ENCODE measurements at places on chromosomes 7 and 10. TPM values are rescaled to one million over a fixed set of nuclear protein-coding genes. Genes with fewer than 3 reads are reported as not detected.

DNA sequence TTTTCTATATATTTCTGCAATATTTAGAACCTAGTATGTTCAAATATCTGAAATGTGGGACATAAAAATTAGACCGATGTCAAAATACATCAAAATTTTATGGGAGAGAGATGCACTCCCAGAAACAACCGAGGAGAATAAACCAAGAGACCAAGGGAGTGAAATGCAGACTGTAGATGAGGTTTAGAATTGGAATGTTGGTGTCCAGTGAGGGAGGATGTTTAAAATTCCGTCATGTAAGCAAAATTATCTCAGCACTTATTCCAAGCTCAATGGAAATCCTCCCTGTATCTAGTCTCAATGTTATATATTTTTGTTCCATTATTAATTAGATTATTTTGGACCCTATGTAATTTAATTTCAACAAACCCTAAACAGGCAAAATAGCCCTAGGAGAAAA lies 61.9 kb upstream of the MAGI2 start:
- H3K36me3 ChIP-seq, result no peaks in the 10 kb centered on the region
- no peaks in the 10 kb centered on the region for H3K4me1 ChIP-seq
- no peak overlapping the region for H3K4me3 ChIP-seq
- H3K27ac ChIP-seq, result no peak overlapping the region

DNA sequence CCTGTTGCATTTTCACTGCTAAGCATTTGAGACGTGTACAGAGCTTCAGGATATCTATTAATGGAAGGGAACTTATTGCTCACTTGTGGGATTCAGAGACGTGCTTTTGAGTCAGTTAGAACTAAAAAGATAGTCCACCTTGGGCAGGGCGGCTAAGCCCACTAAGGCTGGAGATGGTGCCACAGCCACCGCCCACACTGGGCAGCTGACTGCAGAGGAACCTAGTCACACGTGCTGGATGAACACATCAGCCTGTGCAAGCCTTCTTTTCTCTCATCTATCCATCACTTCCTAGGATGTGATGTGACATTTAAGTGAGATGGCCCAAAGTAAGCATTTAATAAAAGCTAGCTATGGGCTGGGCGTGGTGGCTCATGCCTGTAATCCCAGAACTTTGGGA lies 78.0 kb downstream of the PTPRE start:
- no peak overlapping the region for H3K27ac ChIP-seq
- no peaks in the 10 kb centered on the region for H3K4me1 ChIP-seq
- H3K27me3 ChIP-seq, result no peaks in the 10 kb centered on the region
- H3K4me3 ChIP-seq, result no peak overlapping the region

Gene ITIH5
- 2.3 TPM for total RNA-seq

Gene PDE1C
- total RNA-seq, result 1.0 TPM

DNA sequence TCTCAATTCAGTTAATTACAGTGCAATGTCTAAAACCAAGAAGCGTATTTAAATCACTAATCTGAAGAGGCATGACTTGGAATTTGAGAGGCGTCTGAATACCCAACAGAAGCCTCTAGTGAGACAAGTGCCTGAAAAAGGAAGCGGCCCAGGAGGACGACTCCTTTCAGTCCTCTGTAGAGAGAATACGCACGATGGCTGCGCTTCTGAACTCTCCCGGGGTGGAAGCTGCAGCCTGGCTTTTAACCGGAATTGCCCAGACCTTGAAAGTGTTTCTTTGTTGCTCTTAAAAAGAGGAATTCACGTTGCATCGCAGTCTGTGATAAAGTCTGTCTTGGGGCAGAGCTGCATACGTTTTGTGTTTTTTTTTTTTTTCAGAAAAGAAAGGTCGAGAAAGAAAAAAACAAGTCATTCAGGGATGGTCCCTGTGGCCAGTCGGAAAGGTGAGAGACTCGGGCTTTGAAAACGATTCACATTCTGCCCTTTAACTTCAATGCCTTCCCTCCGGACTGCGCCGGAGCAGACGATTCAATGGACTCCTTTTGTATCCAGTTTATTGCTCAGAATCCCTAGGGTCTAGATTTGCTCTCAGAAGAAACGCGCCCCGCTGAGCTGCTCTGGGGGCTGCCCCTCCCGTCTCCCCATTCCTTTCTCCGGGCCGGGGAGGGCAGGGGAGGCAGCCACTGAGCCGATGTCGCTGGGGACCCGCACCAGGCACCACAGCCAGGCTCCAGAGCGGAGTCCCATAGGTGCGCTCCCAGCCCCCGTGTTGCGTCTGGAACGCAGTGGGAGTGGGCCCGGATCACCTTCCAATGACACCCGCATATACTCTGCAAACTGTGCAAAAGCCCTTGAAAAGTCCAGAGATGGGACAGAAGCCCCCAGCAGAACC lies 994 bp upstream of the PTF1A start:
- peaks cover 57% of the 10 kb centered on the region for H3K27me3 ChIP-seq
- peak overlapping the region; percentile 31 for H3K27ac ChIP-seq
- peaks cover 27% of the 10 kb centered on the region for H3K4me1 ChIP-seq
- DNase-seq, result peak; percentile 13
- peaks cover 6% of the 10 kb centered on the region for H3K36me3 ChIP-seq

GRCh38 chr7:158052381-158053060 lies 535.1 kb downstream of the PTPRN2 start:
- H3K36me3 ChIP-seq, result no peaks in the 10 kb centered on the region
- H3K4me1 ChIP-seq, result no peaks in the 10 kb centered on the region
- no peak for DNase-seq
- peaks cover 3% of the 10 kb centered on the region for H3K27me3 ChIP-seq
- H3K4me3 ChIP-seq, result no peak overlapping the region

GRCh38 chr7:35356495-35356894 lies 102.6 kb upstream of the TBX20 start:
- H3K36me3 ChIP-seq, result no peaks in the 10 kb centered on the region
- DNase-seq, result no peak
- no peak overlapping the region for H3K27ac ChIP-seq
- peaks cover 8% of the 10 kb centered on the region for H3K27me3 ChIP-seq
- peaks cover 4% of the 10 kb centered on the region for H3K4me1 ChIP-seq

Gene PRXL2A
- total RNA-seq, result 137 TPM

- H3K4me3 ChIP-seq, result no peak overlapping the region
- H3K27ac ChIP-seq, result no peak overlapping the region
- no peaks in the 10 kb centered on the region for H3K27me3 ChIP-seq
- DNase-seq, result no peak
These were observed 142.6 kb upstream of the CDC14C start for GRCh38 chr7:48781752-48782151.

DNA sequence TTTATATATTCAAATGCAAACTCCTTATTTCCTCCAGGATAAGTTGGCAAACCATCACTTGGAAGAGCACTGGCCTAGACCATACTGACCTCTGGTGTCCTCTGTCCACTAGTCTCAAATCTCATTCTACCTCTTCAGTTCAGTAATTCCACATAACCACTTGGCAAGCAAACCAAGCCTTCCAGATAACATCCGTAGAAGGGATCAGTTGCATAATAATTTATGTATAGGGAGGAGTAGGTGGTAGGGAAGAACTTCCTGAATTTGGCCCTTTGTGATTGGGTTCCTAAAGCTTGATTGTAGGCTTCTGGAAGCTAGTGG lies 55.0 kb downstream of the WAC start:
- peaks cover 20% of the 10 kb centered on the region for H3K4me1 ChIP-seq
- peak overlapping the region; percentile 18 for H3K27ac ChIP-seq
- no peak overlapping the region for H3K4me3 ChIP-seq
- H3K27me3 ChIP-seq, result no peaks in the 10 kb centered on the region
- DNase-seq, result no peak

Gene GOLGA7B
- 1.1 TPM for total RNA-seq

GRCh38 chr7:48350515-48350914 lies 179.3 kb downstream of the ABCA13 start:
- no peak for DNase-seq
- H3K27me3 ChIP-seq, result peaks cover 2% of the 10 kb centered on the region
- H3K27ac ChIP-seq, result no peak overlapping the region
- H3K36me3 ChIP-seq, result no peaks in the 10 kb centered on the region
- no peak overlapping the region for H3K4me3 ChIP-seq
- H3K4me1 ChIP-seq, result no peaks in the 10 kb centered on the region

GRCh38 chr7:32515890-32516550 lies 20.7 kb downstream of the AVL9 start:
- DNase-seq, result no peak
- H3K27ac ChIP-seq, result no peak overlapping the region
- no peak overlapping the region for H3K4me3 ChIP-seq
- no peaks in the 10 kb centered on the region for H3K4me1 ChIP-seq
- no peaks in the 10 kb centered on the region for H3K27me3 ChIP-seq

GRCh38 chr7:114901771-114902170 lies 20.1 kb upstream of the MDFIC start:
- no peak overlapping the region for H3K4me3 ChIP-seq
- H3K4me1 ChIP-seq, result peaks cover 6% of the 10 kb centered on the region
- no peaks in the 10 kb centered on the region for H3K36me3 ChIP-seq
- no peak overlapping the region for H3K27ac ChIP-seq
- H3K27me3 ChIP-seq, result no peaks in the 10 kb centered on the region

Gene HOGA1
- total RNA-seq, result 11.9 TPM

GRCh38 chr10:119493155-119493554 lies 49.4 kb downstream of the RGS10 start:
- H3K27me3 ChIP-seq, result no peaks in the 10 kb centered on the region
- H3K4me3 ChIP-seq, result no peak overlapping the region
- H3K27ac ChIP-seq, result no peak overlapping the region
- no peaks in the 10 kb centered on the region for H3K36me3 ChIP-seq
- no peak for DNase-seq
- no peaks in the 10 kb centered on the region for H3K4me1 ChIP-seq

Gene FBXO24
- 0.41 TPM for total RNA-seq

Gene ACBD7
- 10.7 TPM for total RNA-seq

Gene CCDC7
- 9.5 TPM for total RNA-seq

DNA sequence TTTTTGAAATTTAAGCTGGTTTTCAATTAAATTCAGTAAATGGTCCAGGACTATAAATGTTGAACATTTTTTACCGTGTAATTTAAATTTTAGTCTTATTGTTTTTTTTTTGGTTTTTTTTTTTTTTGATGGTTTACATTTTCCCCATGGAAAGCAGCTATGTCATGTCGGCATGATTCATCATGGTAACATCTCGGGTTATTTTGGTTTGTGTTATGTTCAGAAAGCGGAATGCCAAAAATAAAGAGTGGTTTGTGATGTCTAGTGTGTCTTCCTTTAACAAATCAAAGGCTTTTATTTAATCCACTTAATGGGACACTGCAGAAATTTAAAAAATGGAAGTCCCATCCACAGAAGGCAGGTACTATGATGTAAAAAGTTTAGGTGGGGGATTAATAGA lies 58.5 kb downstream of the TRUB1 start:
- DNase-seq, result no peak
- no peaks in the 10 kb centered on the region for H3K4me1 ChIP-seq
- H3K27ac ChIP-seq, result no peak overlapping the region
- no peaks in the 10 kb centered on the region for H3K36me3 ChIP-seq
